ENCODE measurements at places on chromosomes 12 and 14.

- H3K4me1 ChIP-seq, result peaks cover 6% of the 10 kb centered on the region
- DNase-seq, result peak; percentile 88
- H3K27ac ChIP-seq, result no peak overlapping the region
- no peaks in the 10 kb centered on the region for H3K27me3 ChIP-seq
These were observed 42.1 kb upstream of the CTDSP2 start for GRCh38 chr12:57888409-57889157.

- H3K4me3 ChIP-seq, result no peak overlapping the region
- no peaks in the 10 kb centered on the region for H3K4me1 ChIP-seq
- no peaks in the 10 kb centered on the region for H3K27me3 ChIP-seq
- no peak overlapping the region for H3K27ac ChIP-seq
- peaks cover 80% of the 10 kb centered on the region for H3K36me3 ChIP-seq
These were observed 34.0 kb downstream of the TCHP start for GRCh38 chr12:109934026-109934425.

DNA sequence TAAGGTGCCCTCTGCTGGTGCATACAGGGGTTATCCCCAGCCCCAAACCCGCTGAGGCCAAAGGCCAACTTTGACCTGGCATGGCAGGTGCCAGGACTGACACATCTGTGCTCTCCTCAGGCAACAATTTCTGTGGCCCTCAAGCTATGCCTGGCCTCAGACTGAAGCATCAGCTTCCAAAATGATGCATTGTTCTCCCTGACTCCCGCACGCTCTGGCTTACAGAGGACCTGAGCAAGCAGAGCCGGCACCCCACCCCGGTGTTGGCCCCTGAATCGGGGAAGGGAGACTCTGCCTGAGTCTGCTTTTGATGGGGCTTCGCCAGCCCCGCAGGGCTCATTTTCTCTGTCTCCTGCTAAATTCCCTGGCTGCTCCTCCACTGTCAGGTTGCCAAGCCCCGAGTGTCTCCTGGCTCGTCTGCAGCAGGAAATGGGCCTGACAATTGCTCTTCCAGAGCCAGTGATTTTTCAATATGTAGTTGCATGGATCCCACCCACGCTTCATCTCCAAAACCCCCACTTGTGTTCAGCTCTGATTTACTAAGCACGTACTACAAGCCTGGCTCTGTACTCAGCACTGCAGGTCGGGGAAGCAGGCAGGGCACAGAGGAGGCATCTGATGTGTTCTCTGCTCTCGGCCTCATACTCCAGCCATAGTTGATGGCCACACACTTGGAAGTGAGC, 126.1 kb downstream of the SLC38A6 start:
- H3K4me1 ChIP-seq, result no peaks in the 10 kb centered on the region
- H3K27me3 ChIP-seq, result no peaks in the 10 kb centered on the region
- no peak overlapping the region for H3K27ac ChIP-seq
- no peaks in the 10 kb centered on the region for H3K36me3 ChIP-seq
- peak; percentile 63 for DNase-seq

- H3K27me3 ChIP-seq, result peaks cover 15% of the 10 kb centered on the region
- DNase-seq, result no peak
- no peaks in the 10 kb centered on the region for H3K36me3 ChIP-seq
- H3K27ac ChIP-seq, result no peak overlapping the region
- no peak overlapping the region for H3K4me3 ChIP-seq
- no peaks in the 10 kb centered on the region for H3K4me1 ChIP-seq
These were observed 278.9 kb upstream of the CRY1 start for GRCh38 chr12:107372229-107372658.

GRCh38 chr12:76685246-76685678, 78.7 kb upstream of the ZDHHC17 start:
- H3K27me3 ChIP-seq, result peaks cover 8% of the 10 kb centered on the region
- H3K4me3 ChIP-seq, result no peak overlapping the region
- H3K27ac ChIP-seq, result no peak overlapping the region
